ENCODE measurements at places on chromosomes 4 and X.
A peak's percentile ranks its signal among the peaks of the same experiment; 100 is the strongest.

- no peak for DNase-seq
Measured at GRCh38 chr4:101292214-101292613, 55.1 kb downstream of the PPP3CA start.

GRCh38 chr4:7270121-7270520 lies 77.8 kb downstream of the SORCS2 start:
- DNase-seq = no peak

GRCh38 chr4:114149-114548 lies 10.2 kb upstream of the ZNF718 start:
- DNase-seq = no peak

DNA sequence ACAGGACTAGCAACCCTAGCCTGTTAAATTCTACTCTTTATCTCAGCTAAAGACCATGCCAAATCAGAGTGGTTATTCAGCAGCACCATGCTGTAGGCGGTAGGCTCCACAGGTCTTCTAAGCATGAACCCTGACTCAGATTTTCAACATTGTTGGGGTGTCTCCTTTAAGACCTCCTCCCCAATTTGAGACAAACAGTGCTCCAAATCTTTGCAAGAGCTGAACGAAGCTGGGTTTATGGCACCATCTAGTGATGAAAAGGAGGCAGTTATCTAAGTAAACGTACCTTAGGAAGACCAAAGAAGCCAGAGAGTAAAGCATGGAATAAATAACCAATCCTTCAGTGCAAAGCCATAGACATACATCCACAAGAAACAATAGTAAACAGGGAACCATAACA lies 334.5 kb upstream of the SLC7A11 start:
- DNase-seq = peak; percentile 15

DNA sequence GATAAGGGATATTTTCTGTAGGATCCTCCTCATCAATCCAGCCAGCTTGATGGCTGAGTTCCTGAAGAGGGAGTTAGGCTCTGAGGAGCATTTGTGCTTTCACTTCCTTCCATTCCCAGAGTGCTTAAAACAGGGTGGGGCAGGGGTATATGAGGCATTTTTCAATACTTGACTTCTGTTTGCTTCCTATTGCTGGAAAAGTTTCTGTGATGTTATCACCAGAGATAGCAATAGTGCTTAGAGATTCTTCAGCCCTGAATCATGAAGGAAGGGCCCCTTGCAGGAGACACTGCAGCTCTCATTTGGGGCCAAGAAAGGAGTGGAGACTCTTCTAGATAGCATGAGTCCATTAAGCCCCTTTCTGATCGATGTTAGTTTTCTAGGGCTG lies 166.7 kb upstream of the RPS6KA3 start:
- DNase-seq = no peak

- no peak for DNase-seq
Measured at GRCh38 chr4:53781629-53782457, 190.6 kb upstream of the LNX1 start.

DNA sequence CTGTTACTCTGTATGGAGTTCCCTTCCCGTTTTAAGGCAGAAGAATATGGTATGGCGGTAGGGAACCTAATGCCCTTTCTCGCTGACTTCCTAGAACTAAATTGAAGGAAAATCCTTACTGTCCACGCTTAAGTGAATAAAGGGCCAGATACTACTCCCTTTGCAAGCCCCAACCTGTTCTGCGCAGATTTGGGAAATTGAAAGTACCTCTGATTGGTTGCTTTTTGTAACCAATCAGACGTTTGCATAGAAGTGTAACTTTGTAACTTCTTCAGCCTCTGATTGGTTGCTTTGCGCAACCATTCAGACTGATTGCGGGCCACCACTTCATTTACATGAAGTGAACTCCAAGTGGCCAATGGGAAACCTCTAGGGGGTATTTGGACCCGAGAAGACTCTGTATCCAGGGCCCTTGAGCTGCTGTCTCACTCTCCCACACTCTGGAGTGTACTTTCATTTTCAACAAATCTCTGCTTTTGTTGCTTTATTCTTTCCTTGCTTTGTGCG lies 1.2 kb upstream of the TMEM33 start:
- DNase-seq = peak; percentile 96

DNA sequence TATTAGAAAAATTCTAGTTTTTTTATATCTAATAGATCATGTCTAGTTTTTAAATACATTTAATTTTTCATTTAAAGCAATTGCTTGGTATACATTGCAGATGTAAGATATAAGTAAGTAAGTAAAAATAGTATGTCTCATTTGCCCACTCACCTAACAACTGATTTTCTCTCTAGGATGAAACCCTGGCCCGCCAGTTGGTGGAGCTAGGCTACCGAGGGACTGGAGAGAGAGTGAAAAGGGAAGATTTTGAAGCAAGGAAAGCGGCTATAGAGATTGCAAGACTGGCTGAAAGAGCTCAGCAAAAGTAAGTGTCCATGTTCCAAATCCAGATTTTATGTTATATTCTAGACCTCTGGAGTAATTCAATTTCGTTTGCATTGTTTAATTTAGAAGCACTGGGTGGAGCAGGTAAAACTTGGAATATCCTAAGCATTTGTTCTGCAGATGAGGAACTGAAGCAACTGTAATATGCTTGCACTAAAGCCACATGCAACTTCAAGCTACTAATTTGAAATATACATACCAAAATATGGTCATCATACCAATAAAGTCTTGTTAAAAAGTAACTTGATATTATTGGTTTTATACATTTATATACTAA lies 27.1 kb downstream of the CFAP299 start:
- peak; percentile 29 for DNase-seq

- peak; percentile 48 for DNase-seq
Measured at GRCh38 chr4:150063128-150063527, 15.1 kb upstream of the DCLK2 start.

DNA sequence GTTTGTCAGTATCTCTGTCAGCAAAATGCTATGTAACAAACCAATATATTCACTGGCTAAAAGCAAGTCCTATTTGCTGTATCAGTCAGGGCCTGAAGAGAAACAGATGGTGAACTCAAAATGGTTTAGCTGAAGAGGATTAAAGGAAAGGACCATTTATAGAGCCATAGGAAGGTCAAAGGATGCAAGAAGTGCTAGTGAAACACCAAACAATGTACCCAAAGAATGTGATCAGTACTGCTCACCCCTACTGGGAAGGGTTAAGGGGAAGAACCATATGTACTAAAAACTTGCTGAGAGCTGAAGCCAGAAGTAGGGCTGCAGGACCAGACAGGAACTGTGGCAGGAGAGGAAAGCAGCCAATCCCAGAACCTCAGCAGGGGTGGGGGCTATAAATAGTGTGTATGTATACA lies 479.3 kb downstream of the INPP4B start:
- no peak for DNase-seq

DNA sequence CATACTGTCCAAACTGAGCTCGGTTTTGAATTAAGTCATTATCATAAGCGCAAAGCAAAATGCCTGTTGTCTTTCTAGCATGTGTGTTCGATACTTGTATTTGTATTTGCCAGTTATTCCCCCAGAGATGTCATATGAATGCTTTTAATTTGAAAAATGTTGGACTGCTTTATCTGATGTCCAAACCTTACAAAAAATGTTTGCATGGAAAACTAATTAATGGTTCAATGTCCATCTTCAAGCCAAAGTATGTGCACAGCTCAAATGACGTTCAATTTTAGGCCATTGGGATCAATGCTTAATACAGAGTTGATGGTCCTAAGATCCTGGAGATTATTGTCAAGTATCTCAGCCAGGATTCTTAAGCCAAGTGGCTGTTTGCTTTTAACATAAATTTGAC lies 17.2 kb upstream of the HPGDS start:
- DNase-seq = no peak

GRCh38 chrX:2314831-2315365 lies 185.9 kb downstream of the DHRSX start:
- DNase-seq = no peak

DNA sequence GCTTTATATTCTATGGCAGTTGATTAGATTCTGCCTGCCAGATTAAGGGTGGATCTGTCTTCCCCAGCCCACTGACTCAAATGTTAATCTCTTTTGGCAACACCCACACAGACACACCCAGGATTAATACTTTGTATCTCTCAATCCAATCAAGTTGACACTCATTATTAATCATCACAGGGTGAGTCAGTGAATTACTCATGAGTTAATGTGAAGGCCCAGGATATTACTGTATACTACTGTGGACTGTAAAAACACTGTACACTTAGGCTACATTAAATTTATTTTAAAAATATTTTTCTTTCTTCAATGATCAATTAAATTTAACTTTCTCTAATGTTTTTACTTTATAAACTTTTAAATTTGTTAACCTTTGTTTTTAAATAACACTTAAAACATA lies 87.7 kb downstream of the NAP1L3 start:
- DNase-seq = no peak

DNA sequence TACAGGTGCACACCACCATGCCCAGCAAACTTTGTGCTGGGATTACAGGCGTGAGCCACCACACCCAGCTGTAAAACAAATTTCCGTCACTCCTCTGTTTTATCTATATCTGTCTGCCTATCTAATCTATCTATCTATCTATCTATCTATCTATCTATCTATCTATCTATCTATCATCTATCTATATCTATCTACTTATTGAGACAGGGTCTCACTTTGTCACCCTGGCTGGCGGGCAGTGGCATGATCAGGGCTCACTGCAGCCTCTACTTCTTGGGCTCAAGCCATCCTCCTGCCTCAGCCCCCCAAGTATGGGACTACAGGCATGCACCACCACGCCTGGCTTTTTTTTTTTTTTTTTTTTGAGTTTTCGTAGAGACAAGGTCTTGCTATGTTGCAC lies 20.6 kb downstream of the AKAP14 start:
- DNase-seq = no peak

DNA sequence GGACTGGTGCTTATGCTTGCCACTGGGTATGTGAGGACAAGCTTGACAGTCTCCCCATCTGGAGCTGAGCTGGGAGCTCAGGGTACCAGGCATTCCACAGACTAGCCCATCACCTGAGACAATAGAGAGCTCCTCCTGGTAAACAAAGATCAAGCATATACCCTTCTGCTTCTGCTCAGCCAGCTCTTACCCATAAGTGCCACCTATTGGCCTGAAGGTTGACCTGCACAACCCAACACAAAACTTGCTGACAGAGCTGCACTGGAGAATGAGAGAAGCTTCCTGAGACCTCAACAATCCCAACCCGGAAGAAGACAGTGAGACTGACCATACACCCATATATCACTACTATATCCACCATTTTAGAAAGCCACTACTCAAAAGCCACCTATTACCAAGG lies 1049.2 kb upstream of the INTU start:
- DNase-seq = no peak

GRCh38 chr4:70062000-70062399 lies 11.8 kb downstream of the HTN1 start:
- no peak for DNase-seq

GRCh38 chr4:125676156-125676555 lies 361.4 kb downstream of the FAT4 start:
- no peak for DNase-seq

DNA sequence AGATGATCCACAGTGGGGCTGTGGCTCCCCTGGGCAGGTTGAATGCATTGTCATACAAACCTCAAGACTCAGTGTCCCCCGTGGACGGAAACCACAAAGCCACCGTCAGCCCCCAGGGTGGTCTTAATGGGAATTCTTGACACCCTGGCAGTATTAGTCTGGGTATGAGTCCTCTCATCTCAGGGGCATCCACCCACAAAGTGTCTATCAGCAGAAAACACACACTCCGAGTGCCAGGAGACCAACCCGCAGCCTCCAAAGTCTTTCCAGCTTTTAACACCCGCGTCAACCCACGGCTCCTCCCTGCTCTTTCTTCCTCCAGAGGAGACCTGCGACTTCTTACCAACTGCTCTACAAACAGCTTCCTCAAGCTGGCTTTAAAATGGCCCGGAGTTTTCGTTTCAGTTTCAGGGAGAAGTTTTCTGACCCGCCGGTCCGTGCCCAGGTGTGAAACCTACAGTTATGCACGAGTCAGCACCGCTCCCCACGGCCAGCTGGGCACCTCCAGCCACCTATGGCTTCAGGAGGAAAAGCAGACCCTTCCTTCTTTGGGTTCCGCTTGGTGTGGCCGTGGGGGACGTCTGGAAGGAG lies 14.4 kb upstream of the ASMTL start:
- DNase-seq = peak; percentile 63

GRCh38 chrX:153887385-153887784 lies 1.4 kb upstream of the L1CAM start:
- DNase-seq = no peak

- no peak for DNase-seq
Measured at GRCh38 chr4:114599231-114599902, 760 bp downstream of the UGT8 start.

DNA sequence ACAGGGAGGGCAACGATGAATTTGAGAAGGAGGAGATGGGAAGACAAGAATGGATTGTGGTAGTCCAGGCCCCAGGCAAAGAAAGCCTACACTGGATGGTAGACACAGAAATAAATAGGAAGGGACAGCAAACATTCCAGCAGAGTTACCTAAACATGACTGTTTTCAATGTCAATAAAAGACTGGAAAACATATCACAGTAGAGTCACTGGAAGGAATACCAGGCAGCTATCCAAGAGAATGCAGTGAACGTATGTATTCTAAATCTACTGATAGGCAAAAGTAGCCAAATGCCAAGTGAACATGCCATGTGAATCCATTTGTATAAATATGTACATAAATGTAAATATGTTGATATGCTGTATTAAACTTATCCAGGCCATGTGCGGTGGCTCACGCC lies 183.0 kb downstream of the PALLD start:
- DNase-seq = no peak

DNA sequence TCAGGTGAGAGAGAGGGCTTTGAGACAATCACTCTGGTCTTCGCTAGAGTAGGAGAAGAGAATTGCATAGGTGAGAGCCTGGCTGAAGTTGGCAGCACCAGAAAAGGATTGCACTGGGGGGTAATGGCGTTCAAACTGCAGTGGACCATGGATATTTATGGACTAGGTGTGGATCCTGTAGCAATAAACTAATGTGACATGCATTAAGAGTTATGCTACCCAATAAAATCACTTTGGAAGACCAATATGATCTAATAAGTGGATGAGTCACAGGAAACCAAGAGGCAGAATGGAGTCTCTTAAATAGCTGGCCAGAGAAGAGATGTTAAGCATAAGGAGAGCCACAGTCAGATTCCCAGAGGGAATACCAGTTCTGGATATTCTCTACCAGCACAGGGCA lies 259.8 kb downstream of the FBXO8 start:
- DNase-seq = no peak

DNA sequence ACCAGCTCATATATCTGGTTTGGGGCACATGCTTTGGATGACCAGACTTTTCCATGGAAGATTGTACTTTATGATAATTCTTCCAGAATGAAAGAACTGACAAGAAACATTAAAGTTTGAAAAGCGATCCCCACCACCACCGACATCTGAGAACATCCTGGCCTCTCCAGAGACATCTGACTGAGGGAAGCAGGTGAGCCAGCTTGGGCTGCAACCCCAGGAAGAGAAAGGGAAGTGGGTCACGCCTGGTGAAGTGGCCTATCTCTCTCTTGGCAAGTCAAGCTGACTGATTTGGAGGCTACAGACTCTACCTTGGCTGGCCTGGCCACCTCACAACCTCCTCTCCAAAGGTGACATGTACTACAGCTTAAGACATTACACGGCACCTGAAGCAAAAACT lies 20.7 kb downstream of the PARM1 start:
- DNase-seq = no peak

- no peak for DNase-seq
Measured at GRCh38 chrX:33156152-33156726, 55.1 kb downstream of the DMD start.

- no peak for DNase-seq
Measured at GRCh38 chrX:97328853-97329390, 445.2 kb downstream of the RPA4 start.

GRCh38 chr4:143403553-143403820 lies 66.8 kb downstream of the GAB1 start:
- peak; percentile 64 for DNase-seq
